ENCODE measurements at places on chromosomes 13 and 19.

DNA sequence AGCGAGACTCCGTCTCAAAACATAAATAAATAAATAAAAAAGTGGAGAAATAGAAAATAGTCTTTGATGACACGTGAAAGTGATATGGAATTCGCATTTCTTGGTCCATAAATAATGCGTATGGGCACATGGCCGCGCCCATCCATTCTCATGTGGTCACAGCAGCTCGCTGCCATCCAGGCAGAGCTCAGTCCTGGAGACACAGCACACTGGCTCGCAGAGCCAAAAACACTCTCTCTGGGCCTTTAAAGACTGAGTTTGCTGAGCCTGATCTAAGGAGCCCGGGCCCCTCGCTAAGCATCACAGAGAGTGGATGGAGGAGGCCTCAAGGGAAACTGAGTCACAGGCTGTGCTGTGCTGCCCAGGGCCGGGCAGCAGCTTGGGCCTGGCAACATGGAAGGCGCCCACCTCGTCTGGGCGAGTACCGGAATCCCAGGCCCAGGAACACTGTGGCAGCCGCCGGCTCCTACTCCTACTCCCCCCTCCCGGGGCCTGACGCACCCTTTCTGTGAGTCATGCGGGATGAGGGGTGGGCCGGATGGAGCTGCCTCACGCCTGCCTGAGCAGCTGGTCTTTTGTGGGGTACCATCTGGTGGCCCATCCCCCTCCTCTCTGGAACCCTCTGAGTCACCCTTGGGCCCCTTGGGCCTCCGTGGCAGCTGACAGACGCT, 28.9 kb upstream of the CACTIN start:
- no peaks in the 10 kb centered on the region for H3K27me3 ChIP-seq
- H3K4me1 ChIP-seq, result no peaks in the 10 kb centered on the region
- H3K36me3 ChIP-seq, result peaks cover 57% of the 10 kb centered on the region
- DNase-seq, result no peak
- H3K4me3 ChIP-seq, result no peak overlapping the region
- no peak overlapping the region for H3K27ac ChIP-seq

GRCh38 chr13:75285310-75285709, 196.7 kb downstream of the TBC1D4 start:
- H3K36me3 ChIP-seq, result peaks cover 51% of the 10 kb centered on the region
- H3K27me3 ChIP-seq, result no peaks in the 10 kb centered on the region
- H3K4me1 ChIP-seq, result no peaks in the 10 kb centered on the region

DNA sequence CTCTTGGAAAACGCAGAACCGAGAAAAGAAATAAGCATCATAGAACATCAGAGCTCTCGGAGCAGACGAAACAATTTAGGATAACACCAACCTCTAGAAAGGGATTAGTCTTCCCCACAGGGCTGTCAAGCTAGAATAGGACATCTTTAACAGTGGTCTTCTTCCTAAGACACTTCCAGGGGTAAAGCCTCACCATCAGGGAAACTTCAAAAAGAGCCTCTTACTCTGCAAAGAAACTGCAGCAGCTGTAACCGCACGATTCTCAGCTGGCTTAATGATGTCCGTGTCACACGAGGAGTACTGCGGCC, 642 bp downstream of the ZNF571 start:
- H3K27me3 ChIP-seq, result no peaks in the 10 kb centered on the region
- peak overlapping the region; percentile 93 for H3K4me3 ChIP-seq
- no peak for DNase-seq
- peak overlapping the region; percentile 94 for H3K27ac ChIP-seq
- peaks cover 14% of the 10 kb centered on the region for H3K36me3 ChIP-seq

GRCh38 chr13:39401046-39401705, 201.8 kb downstream of the LHFPL6 start:
- H3K36me3 ChIP-seq, result no peaks in the 10 kb centered on the region
- DNase-seq, result no peak
- no peaks in the 10 kb centered on the region for H3K4me1 ChIP-seq
- H3K27ac ChIP-seq, result no peak overlapping the region
- no peaks in the 10 kb centered on the region for H3K27me3 ChIP-seq

DNA sequence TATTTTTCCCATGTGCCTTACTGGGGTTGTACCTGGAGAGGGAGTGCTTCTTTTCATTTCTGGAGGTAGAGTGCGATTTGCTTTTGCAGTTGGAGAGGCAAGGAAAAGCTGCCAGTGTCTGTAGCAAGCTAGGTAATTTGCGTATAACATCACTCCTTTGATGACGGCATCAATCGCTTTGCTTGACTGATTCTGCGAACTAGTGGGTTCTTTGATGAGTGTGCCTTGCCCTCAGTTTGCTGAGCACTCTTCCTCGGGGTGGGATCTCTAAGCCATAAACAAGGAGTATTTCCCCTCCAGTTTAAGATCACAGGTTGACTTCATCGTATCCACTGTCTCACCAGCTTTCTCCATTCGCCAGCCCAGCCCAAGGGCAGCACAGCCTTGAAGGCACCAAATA, 344.5 kb downstream of the KCNRG start:
- no peaks in the 10 kb centered on the region for H3K27me3 ChIP-seq
- no peak overlapping the region for H3K4me3 ChIP-seq
- DNase-seq, result no peak

Measured in CD4-positive, alpha-beta T cell (primary cell).